ENCODE measurements at places on chromosomes 5 and 9.

DNA sequence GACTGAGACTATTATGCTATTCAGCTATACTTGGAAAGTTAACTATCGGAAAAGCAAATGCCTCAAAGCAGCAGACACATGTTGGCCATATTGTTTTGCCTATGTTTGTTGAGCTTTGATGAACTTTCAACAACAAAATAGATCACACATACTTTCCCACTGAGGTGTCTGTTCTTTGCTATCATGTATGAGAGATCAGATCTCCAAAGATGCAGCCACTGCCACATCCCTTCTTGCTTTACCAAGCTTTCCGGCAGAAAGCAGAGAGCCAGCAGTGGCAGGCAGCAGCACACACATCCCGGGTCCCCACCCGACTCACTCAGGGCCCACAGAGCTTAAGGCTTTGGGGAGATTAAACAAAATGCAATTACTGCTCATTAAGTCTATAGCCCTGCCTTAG lies 18.8 kb downstream of the ZBTB5 start:
- no peak for DNase-seq

DNA sequence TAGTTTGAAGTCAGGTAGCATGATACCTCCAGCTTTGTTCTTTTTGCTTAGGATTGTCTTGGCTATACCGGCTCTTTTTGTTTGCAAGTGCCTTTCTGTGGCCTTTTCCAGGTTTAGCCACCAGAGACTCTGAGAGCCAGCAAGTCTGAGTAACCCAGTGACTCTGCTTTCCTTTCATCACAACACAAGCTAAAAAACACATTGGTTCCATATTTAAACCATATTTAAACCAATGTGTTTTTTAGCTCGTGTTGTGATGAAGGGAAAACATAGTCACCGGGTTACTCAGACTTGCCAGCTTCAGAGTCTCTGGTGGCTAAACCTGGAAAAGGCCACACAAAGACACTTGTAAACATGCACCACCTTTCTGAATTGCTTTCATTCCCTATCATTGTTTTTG lies 493.3 kb downstream of the NTRK2 start:
- DNase-seq: no peak

GRCh38 chr5:95773335-95774059 lies 42.4 kb downstream of the RHOBTB3 start:
- DNase-seq: no peak

- no peak for DNase-seq
These were observed 235.0 kb downstream of the ADAMTS6 start for GRCh38 chr5:65246741-65247140.

DNA sequence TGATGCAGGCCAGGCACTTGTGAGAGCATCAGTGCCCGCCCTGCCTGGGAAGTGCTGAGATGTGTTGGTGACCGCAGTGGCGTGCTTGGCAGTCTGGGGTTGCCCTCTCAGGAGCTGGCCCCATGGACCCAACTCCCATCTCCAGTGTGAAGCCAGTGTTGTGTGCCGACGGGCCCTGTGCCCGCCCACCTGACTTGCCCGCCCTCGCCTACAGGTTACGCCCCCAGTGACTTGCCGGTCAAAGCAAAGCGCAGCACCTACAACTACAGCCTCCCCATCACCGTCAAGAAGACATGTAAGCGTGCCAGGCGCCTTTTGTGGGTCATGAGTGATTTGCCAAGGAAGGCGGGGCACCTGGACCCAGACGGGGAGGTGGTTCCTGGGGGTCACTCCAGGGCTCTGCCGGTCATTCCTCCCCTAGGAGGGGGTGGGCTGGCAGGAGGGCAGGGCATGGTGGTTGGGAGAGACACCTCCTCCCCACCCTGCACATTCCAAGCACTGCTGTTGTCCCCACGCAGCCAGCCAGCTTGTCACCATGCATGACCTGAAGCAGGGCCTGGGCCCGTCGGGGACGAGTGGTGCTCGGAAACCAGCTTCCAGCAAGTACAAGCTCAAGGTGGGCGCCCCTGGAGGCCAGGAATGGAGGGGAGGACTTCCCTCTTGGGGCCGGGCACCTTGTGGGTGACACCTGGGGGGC lies 7.4 kb upstream of the CEL start:
- no peak for DNase-seq

DNA sequence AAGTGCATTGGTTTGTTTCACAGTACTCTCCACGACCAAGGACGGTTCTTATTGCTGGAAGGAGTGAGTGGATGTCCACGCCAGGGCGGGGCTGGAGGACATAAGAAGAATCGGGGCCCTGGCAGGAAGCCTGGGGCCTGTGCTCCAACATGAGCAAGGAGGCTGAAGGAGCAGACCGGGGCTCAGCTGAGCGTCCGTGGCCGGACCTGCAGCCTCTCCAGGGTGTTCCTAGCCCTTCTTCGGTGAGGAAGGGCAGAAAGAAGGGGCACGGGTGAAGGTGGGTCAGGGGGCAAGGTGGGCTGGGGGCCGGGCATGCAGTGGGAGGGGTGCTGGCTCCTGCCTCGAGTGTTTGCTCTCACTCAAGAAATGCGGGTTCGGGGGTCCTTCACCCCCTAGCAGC lies 18.1 kb downstream of the FAM78A start:
- no peak for DNase-seq

DNA sequence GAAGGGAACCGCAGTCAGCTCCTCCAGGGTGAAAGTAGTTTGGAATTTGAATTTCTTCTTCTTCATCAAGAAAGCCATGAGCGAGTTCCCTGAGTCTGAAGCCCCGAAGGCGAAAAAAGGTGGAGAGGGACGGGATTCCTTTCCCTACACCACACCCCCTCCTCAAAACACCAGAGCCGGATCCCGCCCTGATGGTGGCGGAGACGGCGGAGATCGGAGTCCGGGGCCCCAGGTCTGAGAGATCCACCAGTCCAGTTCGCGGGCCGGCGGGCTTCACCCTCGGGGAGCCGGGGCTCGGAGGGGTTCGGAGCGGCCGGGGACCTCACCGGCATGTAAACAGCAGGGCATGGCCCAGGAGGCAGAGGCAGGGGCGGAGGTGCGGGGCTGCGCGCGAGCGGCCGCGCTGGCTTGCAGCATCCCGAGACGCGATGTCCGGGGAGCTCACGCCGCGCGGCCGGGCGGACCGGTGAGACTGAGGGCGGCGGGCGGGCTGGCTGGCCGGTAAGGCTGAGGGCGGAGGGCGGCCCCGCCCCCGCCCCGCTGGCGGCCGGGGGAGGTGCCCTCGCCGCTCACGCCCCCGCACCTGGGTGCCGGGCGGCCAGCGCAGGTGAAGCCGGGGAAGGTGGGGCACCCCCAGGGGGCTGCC lies 606 bp downstream of the EEIG1 start:
- DNase-seq: no peak

- no peak for DNase-seq
These were observed 110.8 kb downstream of the LHFPL2 start for GRCh38 chr5:78537821-78538220.

Measured in stimulated activated CD4-positive, alpha-beta T cell treated with anti-CD3 and anti-CD28 coated beads, Interleukin-2, amount 100 ng/mL, for 48 hours (primary cell).